ENCODE measurements at places on chromosomes 13 and 19.

- no peak for DNase-seq
Measured at GRCh38 chr13:113470073-113470472, 16.8 kb upstream of the ADPRHL1 start.

DNA sequence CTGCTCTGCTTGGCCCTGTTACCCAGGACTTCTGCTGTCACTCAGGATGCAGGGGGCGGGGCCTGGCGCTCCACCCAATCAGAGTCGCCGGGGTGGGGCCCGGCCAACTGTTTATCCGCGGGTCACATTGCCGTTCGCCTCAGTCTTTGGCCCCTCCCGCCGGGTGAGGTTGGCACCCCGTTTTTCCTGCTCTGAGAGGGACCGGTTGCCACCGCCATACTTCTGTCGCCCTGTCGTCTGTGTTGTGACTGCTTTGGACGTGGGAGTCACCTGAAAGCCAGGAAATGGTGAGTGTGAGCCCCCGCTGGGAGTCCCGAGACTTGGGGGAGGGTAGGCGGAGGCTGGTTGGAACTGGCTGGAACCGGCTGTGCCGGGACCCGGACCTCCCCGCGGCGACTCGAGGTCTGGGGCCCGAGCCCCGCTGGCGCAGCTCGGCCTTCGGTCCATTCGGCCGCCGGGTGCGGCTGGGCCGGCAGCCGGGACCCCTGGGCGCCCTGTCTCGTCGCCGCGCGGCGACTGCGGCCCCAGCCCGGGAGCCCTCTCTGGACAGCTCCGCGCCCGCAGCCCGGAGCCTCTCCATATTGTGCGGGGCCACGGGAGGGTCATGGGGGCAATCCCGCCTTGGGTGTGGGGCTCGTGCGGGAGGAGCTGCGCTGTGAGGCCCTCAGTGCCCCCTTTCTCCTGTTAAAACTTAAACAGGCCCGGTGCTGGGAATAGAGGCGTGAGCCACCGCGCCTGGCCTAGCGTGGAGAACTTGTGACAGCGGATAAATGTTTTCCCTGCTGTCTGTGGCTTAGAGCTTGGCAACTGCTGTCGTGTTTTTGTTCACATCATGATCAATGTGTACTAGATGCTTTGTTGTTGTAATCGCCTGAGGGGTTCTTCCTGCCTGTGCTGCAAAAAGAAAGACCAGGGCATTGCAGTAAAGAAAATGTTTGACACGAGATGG, at the start of gene ZNF844:
ZNF844 (plus strand) TSS at position 142 of the 949 bp plus-strand sequence; CDS start at position 285, 143 bp downstream.
- DNase-seq, result peak; percentile 76

DNA sequence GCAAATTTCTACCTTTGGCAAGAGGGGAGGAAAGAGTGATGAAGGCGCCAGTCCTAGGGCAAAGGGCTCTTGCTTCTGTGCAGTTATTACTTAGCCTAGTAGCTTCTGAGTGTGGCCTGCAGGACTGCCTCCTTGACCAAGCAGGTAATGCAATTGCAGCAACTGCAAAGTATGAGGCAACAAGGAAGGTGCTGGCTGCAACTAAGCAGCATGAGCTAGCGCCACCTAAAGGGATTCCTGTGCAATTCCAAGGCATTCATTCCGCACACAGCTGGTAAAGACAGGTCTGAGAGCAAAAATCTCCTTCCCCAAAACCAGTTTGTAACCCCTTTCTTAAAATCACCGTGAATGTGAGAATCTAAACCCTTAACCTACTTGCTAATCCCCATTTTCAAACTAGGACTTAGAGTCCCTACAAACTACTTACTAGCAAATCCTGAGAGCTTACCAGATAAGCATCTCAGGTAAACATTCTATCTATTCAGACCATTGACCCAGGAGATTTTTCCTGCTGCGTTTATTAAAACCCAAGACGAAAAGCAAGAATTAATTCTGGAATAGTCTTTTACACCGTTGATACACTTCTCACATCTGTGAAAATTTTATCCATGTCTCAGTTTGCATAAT, 62.9 kb downstream of the DCT start:
- peak; percentile 70 for DNase-seq

DNA sequence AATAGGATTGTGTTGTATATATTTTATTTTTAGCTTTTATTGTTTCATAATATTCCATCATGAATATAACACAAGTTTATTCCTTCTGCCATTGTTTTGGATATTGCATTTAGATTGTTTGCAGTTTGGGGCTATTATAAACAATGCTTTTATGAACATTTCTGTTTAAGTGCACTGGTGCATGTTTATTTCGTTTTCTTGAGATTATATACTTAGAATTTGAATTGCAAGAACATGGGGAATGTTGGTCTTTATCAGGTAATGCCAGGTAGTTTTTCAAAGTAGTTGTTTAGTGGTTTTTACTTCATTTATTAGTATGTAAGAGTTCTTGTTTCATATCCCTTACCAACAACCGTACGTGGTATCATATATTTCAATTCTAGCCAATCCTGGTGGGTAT, 4.3 kb downstream of the LSM14A start:
- DNase-seq, result no peak

GRCh38 chr13:110414931-110415330, 107.8 kb downstream of the COL4A2 start:
- DNase-seq, result no peak

DNA sequence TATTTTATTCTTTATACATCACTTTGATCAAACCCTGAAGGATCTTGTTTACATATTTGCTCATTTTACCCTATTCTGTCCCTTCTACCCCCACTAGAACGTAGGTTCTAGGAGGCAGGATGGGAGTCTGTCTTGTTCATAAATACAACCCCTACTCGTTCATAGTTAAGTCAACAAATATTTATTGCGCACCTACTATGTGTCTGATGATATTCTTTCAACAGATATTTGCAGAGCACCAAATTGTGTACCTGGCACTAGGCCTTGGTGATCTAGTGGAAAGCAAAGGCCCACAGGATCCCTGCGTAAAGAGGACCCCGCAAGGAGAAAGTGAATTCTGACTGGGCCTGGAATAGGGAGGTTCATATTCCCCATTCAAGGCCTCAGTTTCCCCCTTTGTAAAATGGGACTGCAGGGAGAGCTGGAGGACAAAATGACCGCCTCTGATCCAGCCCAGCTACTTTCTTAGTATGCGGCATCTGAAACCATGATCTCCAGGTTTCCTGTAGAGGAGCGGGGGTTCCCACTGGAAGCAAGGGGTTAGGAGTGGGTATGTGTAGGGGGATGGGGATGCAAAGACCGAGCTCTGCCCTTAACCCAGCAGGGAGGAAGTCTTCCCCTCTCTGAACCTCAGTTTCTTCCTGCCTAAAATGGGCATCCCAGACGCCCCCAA, 534 bp upstream of the GEMIN7 start:
- DNase-seq, result no peak

- no peak for DNase-seq
Measured at GRCh38 chr13:77810878-77811277, 107.8 kb downstream of the EDNRB start.

- no peak for DNase-seq
Measured at GRCh38 chr19:44677019-44677811, 5.9 kb downstream of the CEACAM19 start.

- no peak for DNase-seq
Measured at GRCh38 chr19:55160128-55160985, 2.8 kb upstream of the TNNI3 start.

GRCh38 chr13:108306860-108307259, 37.3 kb downstream of the TNFSF13B start:
- DNase-seq, result no peak

GRCh38 chr19:42872608-42873007, 6.9 kb downstream of the PSG1 start:
- no peak for DNase-seq

GRCh38 chr13:76750126-76750525, 136.1 kb downstream of the KCTD12 start:
- DNase-seq, result no peak

- no peak for DNase-seq
Measured at GRCh38 chr19:45508861-45509691, 1.8 kb downstream of the VASP start.

DNA sequence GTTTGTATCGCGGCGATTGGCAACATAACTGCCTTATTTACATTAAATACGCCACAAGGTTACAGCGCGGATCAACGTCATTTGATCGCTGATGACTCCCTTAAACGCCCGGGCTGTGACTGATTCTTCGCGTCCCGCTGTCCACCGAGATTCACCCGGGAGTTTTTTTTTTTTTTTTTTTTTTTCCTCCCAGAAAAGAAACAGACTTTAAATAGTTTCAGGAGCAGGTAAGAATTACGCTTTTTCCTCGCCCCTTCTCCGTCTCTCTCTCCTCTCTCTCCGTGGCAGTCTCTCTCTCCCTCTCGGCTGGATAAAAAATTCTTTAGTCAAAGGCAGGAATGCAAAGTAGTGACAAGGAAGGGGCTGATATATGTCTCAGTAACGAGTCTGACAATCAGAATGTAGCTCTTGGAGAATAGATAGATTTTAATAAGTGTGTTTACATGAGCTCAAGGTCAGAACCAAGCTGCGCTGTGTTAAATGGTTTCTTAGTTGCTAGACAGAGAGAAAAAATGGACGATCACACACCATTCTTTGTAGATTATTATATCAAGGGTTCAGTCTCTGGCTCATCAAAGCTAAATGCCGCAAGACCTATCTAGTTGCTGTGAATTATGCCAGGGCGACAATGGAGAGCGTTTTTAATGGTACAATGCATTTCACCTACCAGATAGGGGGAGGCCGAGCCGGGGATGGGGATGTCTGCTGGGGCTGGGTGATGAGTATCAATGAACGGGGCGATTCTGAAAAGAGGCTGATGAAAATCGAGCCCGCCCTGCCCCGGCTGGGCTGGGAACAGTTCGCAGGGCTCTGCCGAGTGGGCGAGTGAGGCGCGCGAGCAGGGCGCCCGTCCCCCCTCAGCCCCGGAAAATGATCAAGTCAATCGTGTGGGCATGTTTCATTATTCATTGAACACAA, 147.2 kb upstream of the ZNF536 start:
- DNase-seq, result no peak

DNA sequence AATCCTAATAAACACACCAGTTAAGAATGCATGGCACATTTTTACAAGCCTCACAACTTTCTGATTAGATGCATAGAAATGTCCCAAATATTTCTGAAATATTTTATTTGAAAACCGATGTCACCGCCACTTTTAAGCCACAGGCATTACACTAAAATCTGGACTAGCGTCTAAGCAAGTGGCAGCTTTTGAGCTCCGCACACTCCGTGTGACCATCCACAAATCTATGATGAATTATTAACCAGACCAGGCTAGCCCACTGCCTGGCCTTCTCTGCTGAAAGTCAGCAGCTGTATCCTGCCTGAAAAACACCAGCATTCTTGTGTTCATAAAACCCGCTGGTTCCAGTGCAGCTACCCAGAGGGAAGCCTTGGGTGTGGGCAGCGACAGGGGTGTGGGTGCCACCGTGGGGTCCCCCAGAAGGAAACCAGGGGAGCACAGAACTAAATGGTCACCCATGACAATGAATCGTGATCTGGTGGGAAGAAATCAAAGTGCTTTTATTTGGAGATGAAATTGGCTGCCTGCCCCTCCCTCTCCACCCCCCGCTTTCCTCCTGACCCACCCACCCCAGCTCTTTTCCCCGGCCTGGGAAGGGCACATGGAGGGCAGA, 13.8 kb downstream of the RASA3 start:
- DNase-seq, result no peak

GRCh38 chr13:75507027-75508001, 25.3 kb upstream of the TBC1D4 start:
- DNase-seq, result no peak

DNA sequence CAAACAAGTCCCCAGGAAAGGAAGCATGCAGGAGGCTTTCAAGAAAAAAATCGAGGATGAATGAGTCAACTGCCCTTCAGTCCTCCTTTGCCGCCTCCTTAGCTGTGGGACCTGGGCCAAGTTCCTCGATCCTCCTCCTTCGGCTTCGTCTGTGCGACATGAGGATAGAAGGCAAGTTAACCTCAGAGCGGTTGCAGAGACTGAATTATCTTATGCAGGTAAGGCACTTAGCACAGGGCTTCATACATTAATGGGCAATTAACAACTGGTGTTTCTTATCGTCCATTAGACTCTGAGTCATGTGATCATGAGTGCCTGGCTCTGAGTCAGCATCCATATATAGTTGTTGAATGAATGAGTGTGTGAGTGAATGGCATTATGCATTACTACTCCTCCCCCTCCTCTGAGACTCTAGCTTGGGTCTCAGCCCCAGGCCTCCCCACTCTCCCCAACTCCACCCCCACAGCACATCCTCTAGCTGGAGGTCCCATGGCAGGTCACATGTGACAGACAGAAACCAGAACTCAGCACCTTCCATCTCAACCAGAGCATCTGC, 1.6 kb upstream of the TTC9B start:
- DNase-seq, result no peak

- no peak for DNase-seq
Measured at GRCh38 chr13:35448465-35448864, 28.0 kb downstream of the MAB21L1 start.

- no peak for DNase-seq
Measured at GRCh38 chr13:33758113-33758512, 59.8 kb upstream of the RFC3 start.

- no peak for DNase-seq
Measured at GRCh38 chr19:33302974-33303790, 848 bp upstream of the CEBPA start.

GRCh38 chr13:85282876-85283275, 516.3 kb downstream of the SLITRK6 start:
- DNase-seq, result no peak

GRCh38 chr13:30830638-30830965, 75.5 kb upstream of the MEDAG start:
- no peak for DNase-seq

GRCh38 chr13:49464621-49465325, 20.7 kb downstream of the SETDB2 start:
- no peak for DNase-seq

- no peak for DNase-seq
Measured at GRCh38 chr13:83677985-83678384, 204.3 kb downstream of the SLITRK1 start.

- no peak for DNase-seq
Measured at GRCh38 chr19:38448225-38448624, 14.7 kb downstream of the RYR1 start.

DNA sequence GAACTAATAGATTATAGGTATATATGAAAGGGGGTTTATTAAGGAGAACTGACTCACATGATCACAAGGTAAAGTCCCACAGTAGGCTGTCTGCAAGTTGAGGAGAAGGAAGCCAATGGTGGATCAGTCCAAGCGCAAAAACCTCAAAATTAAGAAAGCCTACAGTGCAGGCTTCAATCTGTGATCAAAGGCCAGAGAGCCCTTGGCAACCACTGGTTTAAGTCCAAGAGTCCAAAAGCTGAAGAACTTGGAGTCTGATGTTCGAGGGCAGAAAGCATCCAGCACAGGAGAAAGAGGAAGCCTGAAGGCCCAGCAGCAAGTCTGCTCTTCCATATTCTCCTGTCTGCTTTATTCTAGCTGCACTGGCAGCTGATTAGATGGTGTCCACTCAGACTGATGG, 721.3 kb upstream of the PCDH9 start:
- DNase-seq, result no peak

DNA sequence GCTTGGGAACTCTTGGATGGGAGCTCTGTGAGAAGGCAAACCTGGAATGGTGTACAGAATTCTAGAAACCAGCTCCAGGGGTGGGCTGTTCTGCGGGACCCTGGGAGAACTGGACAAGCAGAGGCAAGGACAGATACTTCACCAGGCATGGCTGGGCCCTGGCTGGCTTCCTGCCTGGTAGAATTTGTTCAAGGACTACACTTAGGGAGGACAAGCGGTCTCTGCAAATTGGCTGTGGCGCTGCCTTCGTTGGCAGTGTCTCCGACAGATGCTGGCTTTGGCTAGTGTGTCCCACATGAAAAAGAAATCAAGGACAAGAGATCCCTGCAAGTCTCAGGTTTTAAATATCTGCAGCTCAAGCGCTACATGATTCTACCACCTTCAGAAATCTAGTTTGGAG, 12.4 kb downstream of the CEBPG start:
- DNase-seq, result no peak

GRCh38 chr13:46551410-46552302, 1.3 kb upstream of the LRCH1 start:
- peak; percentile 47 for DNase-seq
